ENCODE measurements at places on chromosomes 7 and 10. TPM values are rescaled to one million over a fixed set of nuclear protein-coding genes. Genes with fewer than 3 reads are reported as not detected.
A peak's percentile ranks its signal among the peaks of the same experiment; 100 is the strongest.

GRCh38 chr7:14761510-14762296 lies 140.8 kb downstream of the DGKB start:
- no peak for DNase-seq

- no peak for DNase-seq
Measured at GRCh38 chr10:126478546-126478945, 90.3 kb upstream of the ADAM12 start.

DNA sequence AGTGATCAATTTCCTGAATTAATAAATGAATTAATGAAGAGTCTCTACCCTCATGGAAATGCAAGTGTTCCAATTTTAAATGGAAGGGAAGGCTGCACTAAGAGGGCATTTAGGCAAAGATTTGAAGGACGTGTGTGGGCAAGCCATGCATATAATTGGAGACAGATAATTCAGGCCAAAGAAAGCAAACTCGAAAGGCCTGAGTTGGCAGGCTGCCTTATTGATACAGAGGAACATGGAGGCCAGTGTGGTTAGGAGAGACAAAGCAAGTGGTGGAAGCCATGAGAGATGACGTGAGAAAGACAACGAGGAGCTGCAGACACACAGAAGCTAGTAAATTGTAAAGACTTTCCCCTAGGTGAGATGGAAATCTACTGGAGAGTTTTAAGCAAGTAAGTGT lies 15.4 kb upstream of the PCLO start:
- DNase-seq = no peak

Gene CALHM3
- total RNA-seq = not detected

DNA sequence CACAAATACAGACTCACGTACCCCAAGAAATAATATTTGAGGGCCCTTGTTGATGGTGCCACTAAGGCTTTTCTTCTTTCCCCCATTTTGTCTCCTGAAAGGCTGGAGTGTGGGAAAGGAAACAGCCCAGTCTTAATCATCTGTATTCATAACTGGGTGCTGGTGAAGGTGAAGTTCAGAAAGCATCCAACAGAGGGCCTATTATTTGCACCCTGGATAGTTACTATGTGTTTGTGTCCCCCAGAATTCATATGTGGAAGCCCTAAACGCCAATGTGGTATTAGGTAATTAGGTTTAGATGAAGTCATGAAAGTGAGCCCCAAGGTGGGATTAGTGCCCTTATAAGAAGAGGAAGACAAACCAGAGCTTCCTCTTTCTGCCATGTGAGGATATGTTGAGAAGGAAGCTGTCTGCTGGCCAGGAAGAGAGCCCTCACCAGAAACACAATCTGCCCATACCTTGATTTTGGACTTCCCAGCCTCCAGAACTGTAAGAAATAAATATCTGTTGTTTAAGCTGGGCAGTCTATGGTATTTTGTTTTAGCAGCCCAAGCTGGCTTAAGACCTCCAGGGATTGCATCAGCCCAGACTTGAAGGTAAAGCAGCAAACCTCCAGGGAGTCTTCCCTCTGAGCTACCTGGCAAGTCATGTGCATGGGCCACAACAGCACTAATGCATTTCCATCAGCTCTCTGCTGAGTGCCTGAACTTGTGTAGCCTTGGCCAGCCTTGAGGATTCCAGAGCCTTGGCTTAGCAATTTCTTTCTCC lies 90.0 kb upstream of the ADRB1 start:
- no peak for DNase-seq

- peak; percentile 74 for DNase-seq
Measured at GRCh38 chr7:157389951-157390730, 53.3 kb downstream of the DNAJB6 start.

- DNase-seq = no peak
Measured at GRCh38 chr10:102524746-102525145, 21.0 kb downstream of the SUFU start.

DNA sequence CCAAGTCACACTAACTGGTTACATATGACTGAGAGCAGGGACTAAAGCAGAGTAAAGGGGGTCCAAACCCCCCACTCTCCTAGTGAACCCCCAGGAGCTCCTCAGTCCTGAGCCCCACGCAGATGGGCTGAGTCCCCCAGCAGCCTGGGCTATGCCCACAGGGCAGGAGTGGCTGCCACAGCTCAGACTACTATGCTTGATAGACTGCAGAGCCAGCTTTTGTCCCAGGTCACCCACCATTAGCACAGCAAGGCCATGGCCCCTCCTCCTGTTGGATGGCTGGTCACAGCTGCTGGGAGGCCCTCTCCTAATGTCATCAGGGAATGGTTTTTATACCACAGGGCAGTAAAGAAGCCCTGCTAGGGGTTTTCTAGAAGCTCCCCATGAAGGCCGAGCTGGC lies 46.3 kb upstream of the FGFR2 start:
- no peak for DNase-seq

Gene ELMO1
- 60.1 TPM for total RNA-seq

GRCh38 chr10:35848412-35848811 lies 206.3 kb upstream of the FZD8 start:
- no peak for DNase-seq

Gene CALML3
- not detected for total RNA-seq

Gene DGKI
- total RNA-seq = 0.09 TPM

- DNase-seq = no peak
Measured at GRCh38 chr7:43750016-43750887, 8.2 kb upstream of the BLVRA start.
